ENCODE measurements at places on chromosomes 12 and 14.
A peak's percentile ranks its signal among the peaks of the same experiment; 100 is the strongest.

- H3K4me3 ChIP-seq = no peak overlapping the region
- H3K27ac ChIP-seq = no peak overlapping the region
- no peak for DNase-seq
- H3K36me3 ChIP-seq = no peaks in the 10 kb centered on the region
- no peaks in the 10 kb centered on the region for H3K27me3 ChIP-seq
- H3K4me1 ChIP-seq = no peaks in the 10 kb centered on the region
Measured at GRCh38 chr14:26870722-26871617, 273.1 kb upstream of the NOVA1 start.

DNA sequence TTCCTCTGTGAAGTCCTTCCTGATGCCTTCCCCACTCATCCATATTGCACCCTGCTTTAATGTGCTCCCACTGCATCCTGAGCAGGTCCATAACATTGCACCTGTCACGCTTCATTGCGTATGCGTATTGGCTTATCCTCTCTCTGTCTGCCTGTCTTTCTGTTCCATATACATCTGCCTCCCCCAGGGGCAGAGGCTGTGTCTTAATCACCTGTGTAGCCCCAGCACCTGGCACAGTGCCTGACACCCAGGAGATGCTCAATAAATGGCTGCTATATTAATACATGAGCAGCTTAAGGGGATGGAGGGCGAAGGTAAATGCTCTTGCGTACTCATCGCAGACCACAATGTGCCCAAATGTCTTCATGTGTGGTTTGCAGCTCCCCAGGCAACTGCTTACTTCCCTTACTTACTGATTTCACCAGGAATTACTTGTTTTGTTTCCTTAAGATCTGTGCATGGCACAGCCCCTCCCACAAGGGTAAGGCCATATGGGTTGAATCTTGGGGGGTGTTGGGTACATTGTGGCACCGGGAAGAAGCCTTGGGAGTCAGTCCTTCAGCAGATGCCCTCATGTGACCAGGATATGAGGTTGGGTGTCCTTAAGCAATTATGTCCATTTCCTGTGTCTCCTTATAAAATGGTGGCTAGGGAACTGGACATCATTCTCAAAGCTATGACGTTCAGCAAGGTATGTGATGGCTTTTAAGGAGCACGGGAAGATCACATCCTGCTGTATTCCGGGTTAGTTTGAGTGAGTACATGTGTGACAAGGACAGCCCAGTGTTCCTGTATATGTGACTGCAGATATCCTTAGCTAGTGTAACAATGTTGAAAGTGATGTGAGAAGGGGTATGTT, 848 bp upstream of the CPNE6 start:
- H3K27ac ChIP-seq = no peak overlapping the region
- no peaks in the 10 kb centered on the region for H3K27me3 ChIP-seq
- H3K36me3 ChIP-seq = no peaks in the 10 kb centered on the region
- peak; percentile 35 for DNase-seq
- no peak overlapping the region for H3K4me3 ChIP-seq

DNA sequence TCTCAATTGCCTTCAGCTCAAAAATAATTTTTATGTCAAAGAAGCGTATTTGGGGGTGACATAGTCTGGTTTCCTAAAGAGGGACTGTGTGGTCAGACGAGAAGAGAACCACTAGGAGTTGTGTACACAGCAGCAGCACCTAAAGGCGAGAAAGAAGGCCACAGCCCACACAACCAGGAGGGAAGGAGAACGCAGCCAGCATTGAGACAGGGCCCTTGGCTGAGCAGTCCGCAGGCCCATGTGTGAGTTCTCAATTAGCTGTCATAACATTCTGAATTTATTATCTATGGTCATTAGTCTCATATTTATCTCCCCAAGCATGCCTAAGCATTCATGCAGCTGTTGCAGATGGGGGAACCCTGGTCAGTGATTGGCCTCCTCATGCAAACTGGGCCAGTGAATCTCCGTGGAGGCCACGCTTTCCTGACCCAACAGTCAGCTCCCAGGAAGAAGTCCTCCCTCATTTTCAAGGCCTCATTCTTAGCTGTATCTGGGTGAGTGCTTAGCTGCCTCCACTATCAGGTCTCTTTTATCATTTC, 81.2 kb upstream of the ATF7IP start:
- no peak for DNase-seq
- no peaks in the 10 kb centered on the region for H3K4me1 ChIP-seq
- H3K27me3 ChIP-seq = no peaks in the 10 kb centered on the region
- H3K36me3 ChIP-seq = no peaks in the 10 kb centered on the region

DNA sequence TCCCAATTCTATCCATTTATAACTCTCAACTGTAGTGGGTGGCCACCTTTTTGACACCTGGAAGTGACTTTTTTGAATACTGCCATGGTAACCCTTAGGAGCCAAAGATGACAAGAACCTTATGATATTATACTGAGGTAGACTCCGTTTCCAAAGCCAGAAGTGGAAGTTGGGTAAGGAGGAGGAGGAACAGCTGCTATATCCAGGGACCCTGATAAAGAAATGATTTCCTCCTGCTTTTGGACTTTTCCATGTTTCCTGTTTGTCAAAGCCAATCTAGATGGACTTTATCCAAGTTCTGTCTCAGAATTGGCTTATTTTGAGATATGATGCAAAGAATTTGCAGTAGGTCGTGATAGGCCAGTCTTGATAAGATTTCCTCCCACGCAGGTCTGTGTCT, 14.3 kb downstream of the TRIM9 start:
- no peaks in the 10 kb centered on the region for H3K36me3 ChIP-seq
- no peaks in the 10 kb centered on the region for H3K4me1 ChIP-seq
- H3K4me3 ChIP-seq = no peak overlapping the region
- no peaks in the 10 kb centered on the region for H3K27me3 ChIP-seq
- H3K27ac ChIP-seq = no peak overlapping the region

DNA sequence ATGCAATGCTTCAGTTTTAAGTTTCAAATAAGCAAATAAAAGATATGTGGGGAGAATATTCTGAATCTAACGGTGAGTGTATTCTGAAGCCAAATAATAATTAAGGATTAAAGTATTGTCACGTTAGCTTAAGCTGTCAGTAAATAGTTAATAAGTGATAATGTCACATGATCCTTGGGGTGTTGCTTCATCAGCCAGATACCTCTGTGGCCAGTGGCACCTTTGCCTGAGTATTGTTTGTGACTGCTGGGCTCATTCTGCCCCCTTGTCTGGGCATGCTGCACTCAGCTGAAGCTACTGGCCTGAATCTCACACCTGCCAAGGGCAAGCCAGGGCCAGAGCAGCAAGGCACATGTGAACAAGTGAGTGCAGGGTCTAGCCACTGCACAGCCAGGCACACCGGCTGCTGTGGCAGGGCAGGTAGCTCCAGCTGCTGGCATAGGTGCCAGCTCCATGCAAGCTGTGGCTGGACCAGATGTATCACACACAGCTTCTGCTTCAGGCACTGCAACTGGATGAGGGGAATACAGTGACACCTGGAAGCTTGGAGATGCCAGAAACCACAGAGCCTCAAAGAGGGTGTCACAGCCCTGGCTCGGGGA, 739.7 kb downstream of the SLC6A15 start:
- H3K4me3 ChIP-seq = no peak overlapping the region
- H3K4me1 ChIP-seq = no peaks in the 10 kb centered on the region
- H3K36me3 ChIP-seq = no peaks in the 10 kb centered on the region
- H3K27me3 ChIP-seq = no peaks in the 10 kb centered on the region

DNA sequence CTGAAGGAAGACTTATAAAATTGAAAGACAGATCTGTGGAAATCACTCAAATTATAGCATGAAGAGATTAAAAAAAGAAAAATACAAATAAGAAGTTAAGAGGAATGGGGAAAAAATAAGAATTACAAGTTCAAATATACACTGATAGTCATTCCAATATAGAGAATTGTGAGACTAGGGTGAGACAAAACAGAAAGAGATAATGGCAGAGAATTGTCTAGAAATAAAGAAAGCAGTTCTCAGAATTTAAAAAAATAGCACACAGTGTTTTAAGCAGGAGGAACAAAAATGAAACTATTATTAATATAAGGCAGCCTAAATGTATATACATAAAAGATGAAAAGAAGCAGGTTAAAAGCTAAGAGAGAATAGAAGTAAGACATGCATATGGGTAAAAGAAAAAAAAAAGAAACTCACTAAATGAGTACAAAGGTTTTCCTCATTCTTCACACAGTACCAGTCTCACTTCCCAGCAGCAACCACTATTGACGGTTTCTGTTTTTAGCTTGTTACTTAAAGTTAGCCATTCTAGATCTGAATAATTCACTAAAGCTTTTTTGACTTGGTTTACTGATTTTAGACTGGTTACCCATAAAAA, 31.1 kb downstream of the SLC38A4 start:
- H3K4me1 ChIP-seq = no peaks in the 10 kb centered on the region
- no peaks in the 10 kb centered on the region for H3K36me3 ChIP-seq
- H3K27me3 ChIP-seq = no peaks in the 10 kb centered on the region
- no peak overlapping the region for H3K4me3 ChIP-seq

- no peak for DNase-seq
- H3K4me1 ChIP-seq = peaks cover 51% of the 10 kb centered on the region
- no peak overlapping the region for H3K4me3 ChIP-seq
- no peak overlapping the region for H3K27ac ChIP-seq
- no peaks in the 10 kb centered on the region for H3K27me3 ChIP-seq
Measured at GRCh38 chr12:116152268-116152667, 125.2 kb downstream of the MED13L start.

DNA sequence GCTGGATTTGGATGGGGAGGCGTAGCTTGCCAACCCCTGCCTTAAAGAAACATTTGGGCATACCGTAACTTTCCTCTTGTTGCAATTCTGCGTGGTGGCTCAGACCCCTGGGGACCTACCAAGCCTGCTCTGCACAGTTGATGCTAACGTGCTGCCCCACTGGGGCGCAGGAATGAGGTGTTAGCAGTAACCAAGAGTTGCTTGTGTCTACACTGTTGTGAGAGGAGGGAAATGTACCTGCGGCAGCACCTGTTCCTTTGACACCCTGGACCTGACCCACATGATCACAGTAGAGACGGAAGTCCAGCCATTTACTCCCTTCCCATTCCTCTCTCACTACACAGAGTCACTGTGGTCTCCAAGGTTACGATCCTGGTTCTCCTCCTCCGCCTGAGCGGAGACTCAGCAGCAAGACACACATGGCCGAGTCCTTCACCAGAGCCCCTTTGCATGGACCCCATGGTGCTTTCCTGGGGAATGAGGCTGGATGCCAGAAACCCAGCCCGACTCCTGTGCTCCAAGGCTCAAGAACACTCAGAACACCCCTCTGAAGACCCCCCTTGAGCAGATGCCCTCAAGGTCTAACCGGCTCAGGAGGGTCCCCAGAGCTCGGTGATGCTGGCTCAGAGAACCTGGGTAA, 84.8 kb downstream of the FBXL14 start:
- H3K4me1 ChIP-seq = no peaks in the 10 kb centered on the region
- no peaks in the 10 kb centered on the region for H3K27me3 ChIP-seq
- H3K36me3 ChIP-seq = no peaks in the 10 kb centered on the region
- H3K27ac ChIP-seq = no peak overlapping the region
- no peak for DNase-seq

- peak overlapping the region; percentile 73 for H3K27ac ChIP-seq
- H3K27me3 ChIP-seq = no peaks in the 10 kb centered on the region
- DNase-seq = no peak
- no peaks in the 10 kb centered on the region for H3K36me3 ChIP-seq
- peak overlapping the region; percentile 18 for H3K4me3 ChIP-seq
- peaks cover 26% of the 10 kb centered on the region for H3K4me1 ChIP-seq
Measured at GRCh38 chr12:47360771-47361388, 281.1 kb upstream of the AMIGO2 start.

- no peak overlapping the region for H3K27ac ChIP-seq
- no peak overlapping the region for H3K4me3 ChIP-seq
- H3K36me3 ChIP-seq = peaks cover 6% of the 10 kb centered on the region
- DNase-seq = no peak
- no peaks in the 10 kb centered on the region for H3K27me3 ChIP-seq
Measured at GRCh38 chr12:1463073-1463905, 131.1 kb downstream of the FBXL14 start.

- H3K4me1 ChIP-seq = no peaks in the 10 kb centered on the region
- H3K4me3 ChIP-seq = no peak overlapping the region
- no peak overlapping the region for H3K27ac ChIP-seq
- H3K36me3 ChIP-seq = no peaks in the 10 kb centered on the region
- DNase-seq = no peak
Measured at GRCh38 chr12:119998471-119999245, 9.6 kb downstream of the BICDL1 start.

GRCh38 chr12:10563002-10563401, 50.4 kb downstream of the MAGOHB start:
- no peaks in the 10 kb centered on the region for H3K36me3 ChIP-seq
- no peak overlapping the region for H3K27ac ChIP-seq
- H3K4me3 ChIP-seq = no peak overlapping the region
- H3K4me1 ChIP-seq = no peaks in the 10 kb centered on the region
- DNase-seq = no peak

DNA sequence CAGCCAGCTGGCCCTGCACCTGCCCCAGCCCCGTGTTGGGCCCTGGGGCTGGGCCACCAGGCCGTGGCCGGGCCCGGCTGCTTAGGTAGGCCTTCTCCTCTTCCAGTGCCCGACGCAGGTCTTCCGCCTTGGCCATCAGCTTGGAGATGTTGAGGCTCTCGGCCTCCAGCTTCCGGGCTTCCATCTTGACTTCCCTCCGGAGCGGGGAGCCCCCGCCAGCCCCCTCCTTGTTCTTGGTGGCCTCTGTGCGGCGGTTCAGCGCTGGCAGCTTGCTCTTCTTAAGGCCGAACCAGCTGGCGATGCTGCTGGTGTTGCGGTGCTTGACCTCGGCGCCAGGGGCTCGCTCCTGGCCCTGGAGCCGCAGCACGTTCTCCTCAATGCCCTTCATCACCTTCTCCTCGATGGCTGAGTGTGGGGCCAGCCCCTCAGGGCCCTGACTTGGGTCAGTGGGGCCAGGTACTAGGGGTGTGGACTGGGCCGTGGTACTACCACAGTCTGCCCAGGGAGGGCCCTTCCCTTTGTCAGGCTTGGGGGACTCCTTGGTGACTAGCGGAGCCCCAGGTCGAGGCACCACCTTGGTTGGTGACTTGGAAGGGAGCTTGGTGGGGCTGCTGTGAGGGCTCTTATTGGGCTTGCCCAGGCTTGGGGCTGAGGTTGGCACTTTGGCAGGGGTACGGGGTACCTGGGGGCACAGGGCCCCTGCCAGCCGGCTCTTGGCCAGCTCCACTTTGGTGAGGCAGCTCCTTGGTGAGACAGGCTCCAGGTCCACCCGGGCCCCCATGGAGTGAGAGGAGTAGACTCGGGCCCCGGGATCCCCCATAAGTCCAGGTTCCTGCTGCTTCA, 33.2 kb downstream of the NCKAP5L start:
- DNase-seq = no peak
- peaks cover 78% of the 10 kb centered on the region for H3K36me3 ChIP-seq
- no peaks in the 10 kb centered on the region for H3K4me1 ChIP-seq
- H3K4me3 ChIP-seq = no peak overlapping the region
- H3K27me3 ChIP-seq = no peaks in the 10 kb centered on the region

DNA sequence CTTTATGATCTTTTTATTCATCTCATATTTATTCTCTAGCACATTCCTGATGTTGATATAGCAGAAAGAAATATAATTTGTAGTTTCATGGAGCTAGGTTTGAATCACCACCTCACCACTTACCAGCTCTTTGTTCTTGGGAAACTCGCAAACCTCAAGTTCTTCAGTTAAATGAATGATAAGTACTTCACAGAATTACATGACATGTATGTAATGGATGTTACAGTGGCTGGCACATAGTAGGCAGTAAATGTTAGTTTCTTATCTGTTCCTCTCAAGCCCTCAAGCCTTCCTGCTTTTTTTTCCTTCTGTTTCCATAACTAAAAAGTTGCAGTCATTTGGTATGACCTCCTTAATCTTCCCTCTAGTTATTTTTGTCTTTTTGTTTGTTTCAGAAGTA, 54.9 kb downstream of the SPATS2 start:
- no peak overlapping the region for H3K27ac ChIP-seq
- H3K4me1 ChIP-seq = no peaks in the 10 kb centered on the region
- H3K36me3 ChIP-seq = no peaks in the 10 kb centered on the region
- H3K4me3 ChIP-seq = no peak overlapping the region
- no peaks in the 10 kb centered on the region for H3K27me3 ChIP-seq
- no peak for DNase-seq

GRCh38 chr12:9043766-9044165, 54.4 kb downstream of the KLRG1 start:
- no peak overlapping the region for H3K4me3 ChIP-seq
- no peak overlapping the region for H3K27ac ChIP-seq
- H3K4me1 ChIP-seq = no peaks in the 10 kb centered on the region
- no peaks in the 10 kb centered on the region for H3K27me3 ChIP-seq

Measured in lower lobe of right lung (tissue), 2 donors.